ENCODE measurements at places on chromosomes 7 and 10.

DNA sequence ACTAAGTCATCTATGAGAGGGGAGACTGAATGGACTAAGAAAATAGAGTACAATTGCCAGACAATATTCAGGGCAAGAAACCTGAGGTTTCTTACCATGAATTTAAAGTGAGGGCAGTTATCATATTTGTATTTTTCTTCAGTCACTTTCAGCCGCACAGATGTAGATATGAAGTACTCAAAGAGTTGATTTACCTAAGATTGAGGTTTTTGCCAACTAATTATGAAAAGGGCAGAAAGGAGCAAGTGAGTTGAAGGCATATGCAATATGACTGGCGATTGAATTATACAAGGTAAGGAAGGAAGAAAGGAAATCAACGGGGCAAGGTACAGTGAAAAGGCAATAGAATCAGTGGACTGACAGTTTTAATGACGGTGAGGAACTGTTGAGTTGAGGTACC lies 17.8 kb downstream of the CNOT4 start:
- DNase-seq = no peak

DNA sequence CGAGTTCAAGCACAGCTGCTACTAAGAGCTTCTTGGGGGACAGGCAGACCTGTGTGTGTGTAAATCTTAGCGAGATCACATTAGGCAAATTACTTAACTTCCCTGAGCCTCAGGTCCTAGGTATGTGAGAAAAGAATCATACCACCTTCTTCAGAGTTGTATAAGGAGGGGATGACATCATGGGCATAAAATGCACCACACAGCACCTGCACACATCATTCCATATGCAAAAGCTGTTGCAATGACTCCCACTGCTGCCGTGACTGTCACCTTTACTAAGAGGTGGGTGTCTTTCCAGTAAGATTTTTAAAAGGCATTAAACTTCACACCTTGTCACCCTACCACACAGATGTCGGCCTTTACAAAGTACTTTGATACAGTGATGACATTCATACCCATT lies 146.0 kb downstream of the FANK1 start:
- no peak for DNase-seq

- no peak for DNase-seq
Measured at GRCh38 chr10:119373294-119374102, 166.1 kb downstream of the GRK5 start.

DNA sequence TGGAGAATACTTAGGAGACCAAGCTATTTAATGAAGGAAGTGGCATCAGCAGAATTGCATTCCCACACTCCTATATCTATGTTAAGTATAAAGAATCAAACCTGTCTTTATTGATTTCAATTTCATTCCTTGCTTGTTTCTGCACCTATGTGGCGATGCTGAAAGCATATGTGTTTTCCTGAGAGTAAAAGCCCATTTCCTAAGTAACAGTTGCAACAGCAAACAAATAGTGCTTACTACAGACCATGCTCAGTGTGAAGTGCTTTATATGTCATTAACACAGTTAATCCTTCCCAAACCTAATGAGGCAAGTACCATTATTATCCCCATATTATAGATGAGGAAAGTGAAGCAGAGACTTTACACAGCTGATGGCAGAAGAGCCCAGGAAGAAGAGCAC lies 552.1 kb downstream of the PARD3 start:
- no peak for DNase-seq

- DNase-seq = no peak
Measured at GRCh38 chr7:28086198-28086597, 94.4 kb downstream of the JAZF1 start.

DNA sequence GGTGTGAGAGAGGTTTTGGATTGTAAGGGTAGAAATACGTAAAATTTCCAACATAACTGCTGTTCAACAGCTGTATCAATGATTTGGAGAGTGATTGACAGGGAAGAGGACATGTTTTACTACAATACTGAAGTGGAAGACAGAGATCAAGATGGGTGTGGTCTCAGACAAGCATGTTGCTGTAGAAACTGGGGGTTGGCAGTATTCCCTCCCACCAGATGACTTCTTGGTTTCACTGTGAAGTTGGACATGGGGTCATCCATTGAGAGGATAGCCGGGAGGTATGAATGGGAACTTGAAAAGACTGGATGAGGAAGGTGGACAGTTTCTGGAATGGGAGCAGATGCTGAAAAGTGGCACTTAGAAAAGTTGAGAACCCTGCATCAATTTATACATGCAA lies 95.3 kb upstream of the HDAC9 start:
- no peak for DNase-seq

DNA sequence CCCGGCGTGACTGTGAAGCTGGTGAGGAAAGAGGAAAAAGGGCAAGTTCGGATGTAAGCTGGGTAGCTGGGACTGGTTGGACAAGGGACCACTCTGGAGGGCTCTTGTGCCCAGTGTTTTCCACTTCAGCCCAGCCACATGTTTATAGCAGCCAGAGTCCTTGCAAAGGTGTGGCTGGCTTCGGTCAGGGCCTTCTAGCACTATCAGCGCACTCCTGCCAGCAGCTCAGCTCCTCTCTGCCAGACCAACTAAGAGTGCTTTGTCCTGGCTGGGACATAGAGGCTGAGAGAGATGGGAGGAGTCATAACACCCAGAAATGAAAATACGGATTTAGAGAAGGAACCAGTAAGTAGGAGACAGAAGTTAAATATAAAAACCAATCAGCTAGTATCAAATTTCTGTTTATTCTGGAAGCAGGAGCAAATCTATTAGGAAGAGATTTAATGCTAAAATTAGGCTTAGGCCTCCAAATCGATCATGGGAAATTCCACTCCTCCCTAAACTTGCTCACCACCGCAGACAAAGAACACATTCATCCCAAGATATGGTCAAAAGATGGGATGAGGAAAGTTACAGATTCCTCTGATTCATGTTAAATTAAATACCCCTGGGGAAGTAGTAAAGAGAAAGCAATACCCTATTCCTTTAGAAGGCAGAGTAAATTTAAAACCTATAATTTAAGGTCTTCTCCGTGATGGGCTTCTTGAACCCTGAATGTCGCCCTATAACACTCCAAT lies 135.0 kb downstream of the RALA start:
- DNase-seq = no peak

GRCh38 chr7:149238051-149238450 lies 1.4 kb upstream of the ZNF212 start:
- DNase-seq = no peak

GRCh38 chr10:89327803-89328441 lies at the start of gene IFIT3:
Gene IFIT3 (plus strand): TSS chr10:89327997. CDS start chr10:89328074, 77 bp downstream.
- no peak for DNase-seq

DNA sequence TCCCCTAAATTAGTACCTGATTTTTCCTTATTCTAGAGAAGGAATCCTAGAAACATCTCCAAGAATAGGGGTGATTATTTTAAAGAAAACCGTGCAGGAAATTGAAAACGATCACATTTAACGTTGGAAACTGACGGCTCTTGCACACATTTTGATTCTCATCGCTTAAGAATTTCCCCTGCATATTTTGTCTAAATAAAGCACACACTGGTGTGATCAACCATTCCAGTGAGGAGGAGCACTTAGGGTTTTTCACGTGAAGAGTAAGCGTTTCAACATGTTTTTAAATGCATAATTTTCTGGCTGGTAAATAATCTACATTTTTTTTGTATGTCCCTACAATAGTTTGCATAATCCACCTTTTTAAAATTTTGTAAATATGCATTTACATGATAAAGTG lies 229.7 kb upstream of the PFKP start:
- no peak for DNase-seq

GRCh38 chr7:95004618-95005247 lies 97.3 kb downstream of the PPP1R9A start:
- DNase-seq = no peak

DNA sequence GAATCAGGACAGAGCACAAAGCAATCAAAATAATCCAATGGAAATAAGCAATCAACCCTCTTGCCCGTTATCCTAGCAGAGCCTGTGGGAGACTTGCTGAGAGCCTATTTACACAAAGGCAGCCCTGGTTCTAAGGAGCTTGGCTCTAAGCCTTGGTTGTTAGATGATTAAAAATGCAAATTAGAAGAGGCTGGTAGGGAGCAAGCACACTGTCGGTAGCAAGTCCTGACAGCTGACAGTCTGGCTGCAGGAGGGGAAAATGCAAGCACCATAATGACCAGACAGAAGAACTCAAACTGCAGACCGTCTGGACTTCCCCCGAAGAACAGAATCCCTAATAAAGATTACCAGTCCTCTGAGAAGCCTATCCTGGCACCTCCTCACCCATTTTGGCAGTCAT lies 131.8 kb upstream of the CTTNBP2 start:
- no peak for DNase-seq

- DNase-seq = no peak
Measured at GRCh38 chr7:21616796-21617436, 74.1 kb downstream of the DNAH11 start.

DNA sequence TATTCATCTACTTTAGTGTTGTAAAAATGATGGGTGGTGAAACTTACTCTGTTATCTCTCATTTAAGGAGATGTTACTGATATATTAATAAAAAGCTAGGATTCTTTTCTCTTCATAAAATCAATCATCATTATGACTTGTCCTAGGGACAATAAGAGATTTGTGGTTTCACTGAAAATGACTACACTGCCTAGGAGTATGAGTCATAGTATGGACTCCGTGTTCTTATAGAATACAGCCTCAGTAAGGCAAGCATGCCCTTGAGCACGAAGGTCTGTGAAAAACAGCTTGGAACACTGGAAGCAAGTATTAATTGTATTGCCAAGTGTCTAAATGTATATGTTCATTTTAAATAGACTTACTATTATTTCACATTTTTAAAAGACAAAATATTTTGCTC lies 749.2 kb upstream of the PCDH15 start:
- DNase-seq = no peak

DNA sequence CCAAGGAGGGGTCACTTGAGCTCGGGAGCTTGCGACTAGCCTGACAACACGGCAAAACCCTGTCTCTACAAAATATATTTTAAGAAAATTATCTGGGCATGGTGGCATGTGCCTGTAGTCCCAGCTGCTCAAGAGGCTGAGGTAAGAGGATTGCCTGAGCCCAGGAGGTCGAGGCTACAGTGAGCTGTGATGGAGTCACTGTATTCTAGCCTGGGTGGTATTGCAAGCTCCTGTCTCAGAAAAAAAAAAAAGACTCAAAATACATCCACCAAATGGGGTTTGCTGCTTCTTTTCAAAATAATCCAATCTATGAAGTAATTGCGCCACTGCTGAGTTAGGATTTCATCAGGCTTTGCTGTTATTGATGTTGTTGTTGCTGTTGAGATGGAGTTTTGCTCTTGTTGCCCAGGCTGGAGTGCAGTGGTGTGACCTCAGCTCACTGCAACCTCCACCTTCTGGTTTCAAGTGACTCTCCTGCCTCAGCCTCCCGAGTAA lies 11.1 kb upstream of the VIM start:
- DNase-seq = no peak

GRCh38 chr7:40978047-40978446 lies 724.8 kb downstream of the INHBA start:
- DNase-seq = no peak

DNA sequence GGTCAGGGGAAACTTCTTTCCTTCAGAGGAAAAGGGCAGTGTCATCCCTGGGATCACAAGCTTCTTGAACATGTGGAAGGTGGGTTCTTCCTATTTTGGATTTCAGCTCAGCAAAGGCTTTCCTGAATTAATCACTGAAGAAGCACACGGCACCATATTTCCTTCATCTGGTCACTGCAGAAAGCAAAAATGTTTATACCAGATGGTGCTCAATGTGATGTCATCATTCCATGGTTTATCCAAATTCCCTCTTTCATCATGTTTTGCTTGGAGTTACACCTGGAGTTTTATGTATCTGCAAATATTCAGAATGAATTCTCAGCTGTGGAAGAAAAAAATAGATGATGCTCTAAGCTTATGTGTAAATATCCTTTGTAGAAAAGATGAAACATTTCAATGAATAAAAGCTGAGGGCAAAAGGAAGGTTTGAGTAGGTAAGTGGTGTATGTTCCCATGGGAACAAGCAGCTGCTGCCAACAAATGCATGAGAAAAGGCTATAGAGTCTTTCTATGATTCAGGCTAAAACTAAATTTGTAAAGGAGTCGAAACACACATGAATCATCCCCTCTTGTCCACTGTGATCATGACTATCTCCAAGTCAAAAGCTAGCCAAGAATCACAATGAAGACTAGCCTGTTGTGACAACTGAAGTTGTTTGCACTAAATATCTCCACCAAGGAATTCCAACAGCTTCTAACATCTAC lies 26.9 kb upstream of the BPGM start:
- no peak for DNase-seq

DNA sequence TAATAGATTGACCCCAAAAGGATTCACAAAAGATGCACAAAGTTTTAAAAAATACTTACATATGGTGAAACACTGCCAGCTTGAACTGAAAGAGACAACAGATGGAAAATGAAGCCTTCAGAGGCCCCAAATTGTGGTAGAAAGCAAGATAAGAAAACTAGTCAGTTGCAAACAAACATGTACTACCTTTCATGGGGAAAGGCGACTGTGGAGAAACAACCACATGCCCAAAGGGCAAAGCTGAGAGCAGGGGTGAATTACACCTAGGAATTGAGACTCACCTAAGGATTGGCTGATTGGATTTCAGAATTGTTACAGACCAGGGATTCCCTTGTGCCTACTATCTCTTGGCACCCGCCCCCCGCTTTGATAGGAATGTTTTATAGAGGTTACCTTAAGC lies 13.1 kb downstream of the EPC1 start:
- DNase-seq = no peak

DNA sequence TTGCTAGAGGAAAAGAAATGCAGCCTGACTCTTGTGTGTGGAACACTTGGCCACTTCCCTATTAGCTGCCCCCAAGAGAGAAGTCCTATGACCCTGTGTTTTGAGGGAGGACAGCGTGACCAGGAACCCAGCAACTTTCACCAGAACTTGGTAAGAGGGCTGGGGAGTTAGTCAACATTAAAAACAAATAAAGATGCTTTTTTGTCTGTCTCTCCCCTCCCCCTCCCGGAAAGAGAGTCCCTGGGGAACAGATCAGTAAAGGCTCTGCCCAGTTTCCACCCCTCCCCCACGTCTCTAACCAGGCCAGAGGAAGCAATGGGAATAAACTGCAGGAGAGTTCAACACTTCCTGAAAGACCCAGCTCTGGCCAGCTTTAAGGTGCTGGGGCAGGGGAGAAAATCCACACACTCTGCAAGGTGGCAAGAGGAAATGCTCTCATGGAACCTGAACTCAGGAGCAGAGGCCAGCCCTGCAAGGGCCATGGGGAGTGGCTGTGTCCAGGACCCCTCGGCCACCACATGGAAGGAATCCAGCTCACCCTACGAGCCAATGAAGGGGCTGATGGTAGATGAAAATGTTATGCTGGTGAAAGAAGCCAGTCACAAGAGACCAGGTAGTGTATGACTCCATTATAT lies 21.5 kb downstream of the SH3PXD2A start:
- DNase-seq = no peak

DNA sequence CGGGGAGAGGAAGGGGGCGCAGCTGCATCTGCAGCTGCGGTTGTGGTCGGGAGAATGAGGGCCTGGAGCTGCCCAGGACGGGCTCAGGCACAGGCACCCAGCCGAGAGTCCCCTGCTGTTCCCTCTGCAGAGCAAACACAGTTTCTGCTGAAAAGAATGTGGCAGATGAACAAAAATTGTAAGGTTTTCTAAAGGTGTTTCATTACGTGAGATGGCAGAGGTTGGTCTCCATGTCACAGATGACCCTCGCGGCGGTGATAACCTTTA lies 456.2 kb downstream of the DNAJB6 start:
- DNase-seq = no peak
